ENCODE measurements at places on chromosomes 3 and 15. TPM values are rescaled to one million over a fixed set of nuclear protein-coding genes. Genes with fewer than 3 reads are reported as not detected.

Gene CPN2
- total RNA-seq: not detected

GRCh38 chr3:32340611-32341365 lies 50.9 kb upstream of the CMTM7 start:
- no peak overlapping the region for H3K27ac ChIP-seq
- no peak for DNase-seq
- peaks cover 18% of the 10 kb centered on the region for H3K4me1 ChIP-seq
- H3K27me3 ChIP-seq: no peaks in the 10 kb centered on the region
- no peaks in the 10 kb centered on the region for H3K36me3 ChIP-seq
- H3K4me3 ChIP-seq: no peak overlapping the region

Gene CLDN11
- total RNA-seq: not detected

Gene LMAN1L
- total RNA-seq: 0.92 TPM

Gene CPEB1
- not detected for total RNA-seq

- DNase-seq: peak; percentile 89
- H3K27me3 ChIP-seq: no peaks in the 10 kb centered on the region
- peak within 1 kb of the TSS; percentile 83 for H3K27ac ChIP-seq
- peaks cover 2% of the 10 kb centered on the region for H3K36me3 ChIP-seq
- peak within 1 kb of the TSS; percentile 81 for H3K4me3 ChIP-seq
Measured at GRCh38 chr3:49929291-49930167, at the start of gene MON1A. TSS of gene MON1A (minus strand) at chr3:49929811. CDS start at chr3:49913346, 16,465 bp downstream.

GRCh38 chr3:182083112-182083511 lies 371.4 kb downstream of the SOX2 start:
- H3K4me3 ChIP-seq: no peak overlapping the region
- no peak for DNase-seq
- H3K4me1 ChIP-seq: no peaks in the 10 kb centered on the region
- no peak overlapping the region for H3K27ac ChIP-seq
- no peaks in the 10 kb centered on the region for H3K27me3 ChIP-seq

DNA sequence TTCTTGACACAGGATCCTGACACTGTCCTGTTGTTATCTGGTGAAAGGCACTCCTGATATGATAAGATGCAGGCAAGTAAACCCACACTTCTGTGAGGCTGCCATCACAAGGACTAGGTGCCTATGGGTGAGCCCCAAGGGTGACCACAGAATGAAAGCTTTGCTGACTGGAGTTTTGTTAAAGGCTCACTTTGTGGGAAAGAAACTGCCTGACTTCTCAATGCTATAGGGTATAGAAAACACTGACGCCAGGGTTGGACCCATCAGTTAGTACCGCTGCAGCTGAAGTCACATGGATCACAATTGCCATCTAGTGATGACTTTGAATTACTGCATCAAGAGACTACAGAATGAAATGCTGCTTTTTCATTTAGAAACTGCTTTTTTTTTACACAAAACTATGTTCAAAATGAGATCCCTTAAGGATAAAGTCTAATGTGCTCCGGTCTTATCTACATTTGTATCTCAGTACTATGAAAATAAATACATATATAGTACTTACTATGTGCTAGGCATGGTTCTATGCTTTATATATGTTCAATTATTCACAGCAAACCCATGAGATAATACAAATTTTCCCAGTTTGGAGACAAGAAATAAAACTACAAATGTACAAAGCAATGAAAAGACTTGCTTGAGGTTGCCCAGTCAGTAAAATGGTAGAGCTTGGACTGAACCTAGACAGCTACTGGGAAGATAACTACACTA lies 64.2 kb upstream of the CMSS1 start:
- no peak overlapping the region for H3K27ac ChIP-seq
- peaks cover 24% of the 10 kb centered on the region for H3K27me3 ChIP-seq
- DNase-seq: peak; percentile 27
- no peak overlapping the region for H3K4me3 ChIP-seq
- H3K36me3 ChIP-seq: no peaks in the 10 kb centered on the region

DNA sequence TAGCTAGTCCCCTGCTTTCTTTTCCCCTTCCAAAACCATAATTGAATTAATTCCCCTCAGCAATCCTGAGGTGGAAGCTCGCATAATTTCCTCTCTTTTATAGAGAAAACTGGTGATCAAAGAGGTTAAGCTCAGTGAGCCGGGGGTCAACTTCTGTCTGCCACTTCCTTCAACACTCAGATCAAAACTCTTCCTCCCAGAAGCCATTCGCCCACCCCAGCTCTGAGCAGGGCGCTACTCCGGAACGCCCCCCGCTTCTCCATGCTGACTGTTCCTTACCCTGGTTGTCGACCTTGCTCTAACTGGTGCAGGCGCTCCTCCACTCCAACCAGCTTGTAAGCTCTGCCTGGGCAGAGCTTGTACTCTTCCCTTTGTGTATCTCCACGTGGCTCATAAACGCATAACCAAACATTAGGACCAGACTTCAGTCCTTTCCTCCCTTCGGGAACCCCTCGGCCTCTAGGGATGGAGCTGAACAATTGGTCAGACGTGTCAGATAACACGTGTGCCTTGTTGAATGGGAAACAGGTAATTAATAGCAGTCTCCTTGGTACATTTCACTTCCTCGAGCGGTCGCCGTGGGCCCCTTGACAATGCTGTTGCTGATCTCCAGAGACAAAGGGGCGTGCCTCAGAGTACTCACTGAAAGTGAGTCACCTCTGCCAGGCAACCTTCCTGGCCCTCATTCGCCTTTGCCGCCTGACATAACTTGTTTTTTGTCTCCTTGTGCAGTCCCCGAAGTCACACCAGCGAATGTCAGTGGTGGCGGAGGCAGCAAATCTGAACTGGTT lies 71.8 kb downstream of the IL5RA start:
- H3K4me3 ChIP-seq: no peak overlapping the region
- H3K27me3 ChIP-seq: peaks cover 2% of the 10 kb centered on the region
- no peak overlapping the region for H3K27ac ChIP-seq
- no peaks in the 10 kb centered on the region for H3K4me1 ChIP-seq

DNA sequence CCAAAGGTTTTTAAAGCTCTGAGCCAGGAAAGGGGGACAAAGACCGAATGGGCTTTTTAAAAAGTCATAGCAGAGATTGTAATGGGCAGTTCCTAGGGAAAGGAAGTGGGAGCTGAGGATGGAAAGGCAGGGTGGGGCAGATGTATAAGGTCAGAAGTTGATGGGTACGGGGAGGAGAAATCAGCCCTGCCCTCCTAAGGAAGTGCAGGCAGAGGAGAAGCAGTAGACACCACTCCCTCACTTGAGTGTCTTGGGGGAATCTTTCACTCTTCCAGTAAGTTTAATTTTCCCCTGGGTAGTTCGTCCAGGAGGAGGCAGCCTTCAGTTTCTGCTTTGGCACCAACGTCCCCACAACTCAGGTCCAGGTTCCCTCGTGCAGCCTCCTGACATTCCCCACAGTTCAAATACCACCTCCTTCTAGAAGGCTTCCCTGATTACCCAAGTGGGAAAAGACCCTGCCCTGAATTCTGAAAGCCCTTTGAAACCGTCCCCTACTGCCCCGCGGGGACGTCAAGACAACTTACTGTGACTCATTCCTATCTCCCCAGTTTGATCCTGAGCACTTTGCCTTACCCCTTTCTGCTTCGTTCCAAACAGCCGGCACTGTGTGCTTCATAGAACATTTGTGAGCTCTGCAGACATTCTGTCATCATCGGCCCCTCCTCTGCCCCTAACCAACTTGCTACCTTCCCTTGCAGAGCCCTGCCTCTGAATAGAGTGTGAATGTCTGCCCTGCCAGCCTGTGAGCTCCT lies 14.3 kb upstream of the SRP14 start:
- H3K4me1 ChIP-seq: peaks cover 73% of the 10 kb centered on the region
- no peaks in the 10 kb centered on the region for H3K27me3 ChIP-seq
- peaks cover 14% of the 10 kb centered on the region for H3K36me3 ChIP-seq
- H3K27ac ChIP-seq: peak overlapping the region; percentile 4
- DNase-seq: no peak

GRCh38 chr3:126540342-126540849 lies 16.4 kb downstream of the CHST13 start:
- H3K27me3 ChIP-seq: peaks cover 7% of the 10 kb centered on the region
- peaks cover 8% of the 10 kb centered on the region for H3K4me1 ChIP-seq
- no peak for DNase-seq
- no peak overlapping the region for H3K27ac ChIP-seq

DNA sequence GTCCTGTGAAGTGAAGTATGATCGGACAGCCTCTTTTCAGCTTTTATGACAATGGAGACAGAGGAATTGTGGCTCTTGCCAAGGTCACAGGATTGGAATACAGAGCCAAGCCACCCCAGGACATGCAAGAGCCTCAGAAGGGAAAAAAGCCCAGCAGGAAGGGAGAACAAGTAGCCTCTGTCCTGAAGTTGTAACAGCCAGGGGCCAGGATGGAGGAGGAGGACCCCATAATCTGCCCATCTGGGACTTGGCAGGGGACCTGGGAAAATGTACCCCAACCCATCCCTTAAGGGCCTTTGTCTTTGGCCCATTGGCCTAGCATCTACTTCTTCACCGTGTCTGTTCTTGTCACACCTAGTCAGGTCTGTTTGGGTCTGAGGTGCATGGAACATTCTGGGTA lies 60.4 kb upstream of the POLG start:
- H3K27me3 ChIP-seq: peaks cover 62% of the 10 kb centered on the region
- H3K36me3 ChIP-seq: no peaks in the 10 kb centered on the region
- H3K4me1 ChIP-seq: peaks cover 5% of the 10 kb centered on the region
- no peak for DNase-seq
- H3K4me3 ChIP-seq: no peak overlapping the region
- no peak overlapping the region for H3K27ac ChIP-seq

DNA sequence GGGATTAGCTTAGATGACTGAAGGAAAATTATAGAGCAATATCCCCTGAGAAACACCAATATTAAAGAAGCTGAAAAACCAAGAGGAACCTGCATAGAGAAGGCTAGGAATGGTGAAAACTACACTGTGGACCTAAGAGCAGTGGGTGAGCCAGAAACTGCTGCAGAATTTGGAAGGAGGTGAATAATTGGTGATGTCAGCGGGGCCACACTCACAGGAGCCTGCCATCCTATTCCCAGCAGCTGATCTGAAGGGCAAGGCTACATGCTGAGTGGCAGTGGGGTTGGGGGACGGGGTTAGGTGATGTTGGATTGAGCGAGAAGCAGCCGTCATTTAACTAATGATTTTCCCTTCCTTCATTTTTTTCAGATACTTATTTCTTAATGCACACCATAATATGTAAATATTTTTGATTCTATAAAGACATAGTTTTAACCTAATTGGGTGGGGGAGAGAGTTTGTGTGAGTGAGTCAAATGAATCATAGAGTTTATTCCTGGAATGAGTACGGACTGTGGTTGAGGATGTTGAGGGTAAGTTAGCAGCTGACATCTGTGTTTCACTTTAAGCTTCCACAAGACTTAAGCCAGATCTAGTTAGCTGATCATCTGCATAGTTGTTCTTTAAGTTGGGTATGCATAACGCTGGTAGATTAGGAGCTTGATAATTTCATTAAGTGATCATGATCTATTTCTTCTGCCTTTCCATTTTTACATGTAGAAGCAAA lies 222.8 kb downstream of the PTPRG start:
- no peaks in the 10 kb centered on the region for H3K36me3 ChIP-seq
- H3K27ac ChIP-seq: no peak overlapping the region
- H3K4me3 ChIP-seq: no peak overlapping the region

- H3K27me3 ChIP-seq: peaks cover 5% of the 10 kb centered on the region
- peaks cover 1% of the 10 kb centered on the region for H3K36me3 ChIP-seq
- H3K27ac ChIP-seq: peak overlapping the region; percentile 87
Measured at GRCh38 chr3:122515020-122515468, 305 bp upstream of the KPNA1 start.

Gene ANKUB1
- total RNA-seq: not detected

- DNase-seq: no peak
- no peak overlapping the region for H3K4me3 ChIP-seq
- H3K36me3 ChIP-seq: peaks cover 4% of the 10 kb centered on the region
- H3K27me3 ChIP-seq: no peaks in the 10 kb centered on the region
Measured at GRCh38 chr3:153209596-153209995, 47.6 kb downstream of the RAP2B start.

DNA sequence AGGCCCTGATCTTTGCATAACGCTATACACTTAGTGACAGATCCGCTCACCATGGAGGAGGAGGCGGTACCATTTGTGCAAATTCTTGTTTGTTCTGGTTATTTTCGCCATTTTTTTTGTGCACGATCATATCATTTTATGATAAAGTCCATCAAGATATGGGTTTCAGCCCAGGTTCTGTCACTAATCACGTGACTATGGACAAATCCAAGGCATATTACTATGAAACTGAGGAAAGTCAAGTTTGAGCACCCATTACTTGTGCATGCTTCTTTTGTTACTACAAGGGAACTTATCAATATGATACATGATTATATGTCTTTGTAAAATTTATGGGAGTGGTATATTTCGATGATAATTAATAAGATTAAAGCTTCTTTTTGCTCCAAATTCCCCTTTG lies 829.5 kb downstream of the ROBO2 start:
- no peak overlapping the region for H3K27ac ChIP-seq
- no peak for DNase-seq
- H3K27me3 ChIP-seq: no peaks in the 10 kb centered on the region
- no peaks in the 10 kb centered on the region for H3K4me1 ChIP-seq

- H3K4me3 ChIP-seq: no peak overlapping the region
- no peaks in the 10 kb centered on the region for H3K27me3 ChIP-seq
- DNase-seq: no peak
- no peaks in the 10 kb centered on the region for H3K36me3 ChIP-seq
- no peak overlapping the region for H3K27ac ChIP-seq
Measured at GRCh38 chr3:70824773-70825172, 512.3 kb upstream of the MDFIC2 start.

- H3K27ac ChIP-seq: peak overlapping the region; percentile 7
- no peak overlapping the region for H3K4me3 ChIP-seq
- DNase-seq: no peak
- H3K36me3 ChIP-seq: peaks cover 3% of the 10 kb centered on the region
- no peaks in the 10 kb centered on the region for H3K4me1 ChIP-seq
Measured at GRCh38 chr3:11570251-11570650, 73.5 kb downstream of the VGLL4 start.

DNA sequence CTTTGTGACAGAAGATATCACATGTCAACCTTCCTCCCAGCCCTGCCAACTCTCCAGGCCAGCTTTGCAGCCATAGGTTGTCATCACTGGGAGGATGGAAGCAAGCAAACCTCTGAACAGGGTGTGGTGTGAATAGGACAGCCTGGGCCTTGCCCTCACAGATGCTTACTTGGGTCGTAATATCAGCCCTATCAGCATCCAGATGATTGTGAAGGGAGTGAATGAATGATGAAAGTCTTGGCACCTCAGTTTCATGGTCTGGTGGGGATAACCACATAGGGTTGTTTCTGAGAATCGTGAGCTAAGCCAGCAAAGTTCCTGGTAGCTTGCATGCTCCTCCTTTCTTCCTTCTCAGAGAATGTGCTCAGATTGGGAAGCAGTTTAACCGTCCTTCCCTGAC lies 55.1 kb upstream of the POLR2M start:
- no peak overlapping the region for H3K4me3 ChIP-seq
- H3K27ac ChIP-seq: no peak overlapping the region
- no peak for DNase-seq
- H3K27me3 ChIP-seq: peaks cover 7% of the 10 kb centered on the region
- H3K36me3 ChIP-seq: no peaks in the 10 kb centered on the region
- H3K4me1 ChIP-seq: peaks cover 12% of the 10 kb centered on the region

- no peak for DNase-seq
- no peaks in the 10 kb centered on the region for H3K36me3 ChIP-seq
- H3K27me3 ChIP-seq: no peaks in the 10 kb centered on the region
- no peaks in the 10 kb centered on the region for H3K4me1 ChIP-seq
- H3K27ac ChIP-seq: no peak overlapping the region
Measured at GRCh38 chr3:76096836-76097588, 311.7 kb upstream of the ZNF717 start.

- no peaks in the 10 kb centered on the region for H3K27me3 ChIP-seq
- no peak for DNase-seq
- no peak overlapping the region for H3K4me3 ChIP-seq
- no peak overlapping the region for H3K27ac ChIP-seq
Measured at GRCh38 chr3:168476360-168476980, 380.7 kb upstream of the GOLIM4 start.

Gene PLEKHO2
- total RNA-seq: 25.4 TPM

Data from activated CD4-positive, alpha-beta T cell treated with anti-CD3 and anti-CD28 coated beads, Interleukin-2, amount 10 ng/mL, durations not matched to agents 7 days and 5 days (primary cell).